ENCODE measurements at places on chromosomes 5 and 9.
A peak's percentile ranks its signal among the peaks of the same experiment; 100 is the strongest.

DNA sequence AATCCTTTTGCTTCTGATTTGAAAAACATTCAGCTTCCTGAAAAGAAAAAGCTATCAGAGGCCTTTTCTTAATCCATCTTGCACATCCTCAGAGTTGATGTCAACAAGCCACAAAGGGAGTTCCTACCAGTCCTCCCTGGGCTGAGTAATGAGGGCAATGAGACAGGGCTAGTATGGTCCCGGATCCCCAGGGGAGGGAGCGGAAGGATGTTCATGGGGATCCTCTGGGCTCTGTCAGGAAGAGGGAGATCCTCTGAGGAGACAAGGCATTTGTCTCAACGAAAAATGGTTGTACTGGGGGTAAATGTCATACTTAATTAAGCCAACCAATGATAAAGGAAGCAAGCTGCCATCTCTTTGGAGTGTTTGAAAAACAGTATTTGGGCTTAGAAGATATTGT is 195.3 kb downstream of the DTWD2 start:
- DNase-seq, result no peak

DNA sequence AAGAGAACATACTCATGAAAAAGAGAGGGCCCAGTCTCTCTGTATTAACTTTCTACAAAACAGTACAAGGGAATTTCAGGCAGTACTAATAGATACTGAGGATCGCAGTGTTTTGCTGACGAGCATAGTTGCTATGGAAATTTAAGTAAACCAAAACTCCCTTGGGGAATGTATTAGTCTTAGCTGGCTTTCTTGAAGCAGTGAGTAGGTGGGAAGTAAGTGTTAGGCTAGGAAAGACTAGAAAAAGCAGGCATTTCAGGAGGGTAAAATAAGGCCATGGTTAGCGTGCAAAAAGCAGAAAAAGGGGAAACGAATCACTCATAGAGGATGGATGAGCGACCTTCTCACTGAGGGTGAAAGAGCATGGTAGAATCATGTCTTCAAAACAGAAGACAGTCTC is 84.3 kb upstream of the ACTBL2 start:
- no peak for DNase-seq

DNA sequence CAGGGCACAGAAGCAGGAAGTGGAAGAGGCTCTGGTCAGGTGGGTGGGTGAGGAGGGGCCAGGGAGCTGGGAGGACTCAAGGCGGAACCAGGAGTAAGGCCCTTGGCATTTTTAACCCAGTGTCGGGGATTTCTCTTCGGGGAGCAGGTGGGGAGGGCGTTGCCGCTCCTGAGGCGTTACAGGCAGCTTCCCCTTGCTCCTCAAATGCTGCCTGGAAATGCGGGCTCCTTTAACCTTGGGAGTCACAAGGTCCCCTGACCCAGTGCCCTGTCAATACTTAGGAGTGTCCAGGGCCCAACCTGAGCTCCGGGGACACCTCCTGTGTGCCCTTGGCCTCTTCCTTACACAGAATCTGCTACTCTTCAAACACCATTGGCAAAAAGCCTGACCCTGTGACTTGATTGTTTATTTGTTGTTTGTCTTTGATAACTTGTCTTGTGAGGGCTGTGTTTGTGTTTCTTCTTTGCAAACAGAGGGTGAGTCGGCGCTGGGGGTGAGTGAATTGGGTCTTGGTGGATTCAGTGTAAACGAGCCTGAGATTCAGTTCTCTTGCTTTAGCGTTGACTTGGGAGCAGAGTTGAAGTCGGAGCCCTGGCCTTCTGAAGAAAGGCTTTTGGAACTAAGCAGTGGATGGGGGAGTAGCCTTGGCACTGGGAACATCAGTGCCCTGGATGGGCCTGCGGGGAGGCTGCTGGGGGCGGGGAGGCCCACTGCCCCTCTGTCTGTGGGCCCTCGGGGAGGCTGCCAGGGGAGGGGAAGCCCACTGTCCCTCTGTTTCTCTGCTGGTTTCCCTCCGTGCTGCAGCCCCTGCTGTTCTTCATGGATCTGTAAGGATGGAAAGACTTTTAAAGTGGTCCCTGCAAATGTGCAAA is 300.7 kb upstream of the IRX4 start:
- DNase-seq, result no peak

DNA sequence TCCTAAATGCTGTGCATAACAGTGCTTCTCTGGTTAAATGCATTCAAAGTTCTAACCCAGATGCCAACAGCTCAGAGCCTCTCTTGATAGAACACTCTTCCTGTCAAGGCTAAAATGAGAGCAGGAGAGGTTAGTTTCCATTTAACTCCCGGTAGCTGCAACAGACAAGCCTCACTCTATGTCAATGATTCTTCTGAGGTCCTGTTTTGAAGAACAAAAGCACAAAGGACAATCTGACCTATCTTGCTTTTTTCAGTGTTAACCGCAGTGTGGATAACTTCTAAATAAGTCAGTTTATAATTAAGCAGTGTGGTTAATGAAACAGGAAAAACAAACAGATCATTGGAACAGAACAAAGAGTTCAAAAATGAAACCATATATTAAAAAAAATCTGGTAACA is 80.7 kb downstream of the ANKRD55 start:
- no peak for DNase-seq

- peak; percentile 55 for DNase-seq
These were observed 542.5 kb downstream of the TLE1 start for GRCh38 chr9:81146684-81147337.

DNA sequence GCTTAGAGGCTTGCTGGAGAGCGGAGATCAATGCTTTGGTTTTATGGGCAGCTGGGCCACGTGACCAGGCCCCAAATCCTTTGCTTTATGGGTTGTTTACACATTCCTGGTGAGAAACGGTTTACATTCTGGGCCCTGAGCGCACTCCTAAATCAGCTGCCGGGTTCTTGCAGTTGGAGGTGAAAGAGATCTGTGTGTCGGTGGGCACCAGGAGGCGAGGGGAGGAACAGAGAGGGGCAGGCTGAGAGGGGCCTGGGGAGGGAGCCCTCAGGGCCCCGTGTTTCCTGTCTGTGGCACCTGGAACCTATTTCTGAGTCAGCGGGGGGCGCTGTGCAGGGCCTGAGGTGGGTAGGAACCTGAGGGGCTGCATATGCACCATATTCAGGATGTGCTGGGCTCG is 63.5 kb upstream of the HAND1 start:
- DNase-seq, result no peak

GRCh38 chr5:61504143-61504770 is 172.2 kb downstream of the ZSWIM6 start:
- no peak for DNase-seq

DNA sequence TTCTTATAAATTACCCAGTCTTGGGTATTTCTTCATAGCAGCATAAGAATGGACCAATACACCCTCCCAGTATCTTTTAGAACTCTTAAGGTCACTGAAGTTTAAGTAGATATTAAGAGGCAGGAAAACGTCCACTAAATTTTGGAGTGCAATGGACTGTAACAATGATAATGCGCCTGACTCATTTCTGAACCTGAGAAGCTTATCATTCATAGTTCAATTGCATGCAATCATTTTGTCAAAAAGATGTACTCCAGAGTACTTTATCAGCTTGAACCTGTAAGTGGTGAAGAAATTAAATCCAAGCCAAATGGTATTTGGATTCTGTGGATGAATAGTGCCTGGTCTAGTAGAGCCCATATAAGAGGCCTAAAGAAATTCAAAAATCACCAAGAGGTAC is 196.5 kb upstream of the CDH9 start:
- DNase-seq, result peak; percentile 79

GRCh38 chr9:89677702-89678395 is 73.0 kb downstream of the GADD45G start:
- DNase-seq, result no peak

- DNase-seq, result no peak
These were observed 656.9 kb downstream of the MTRR start for GRCh38 chr5:8525819-8526218.

GRCh38 chr9:77215874-77216273 is 38.5 kb downstream of the VPS13A start:
- no peak for DNase-seq

- no peak for DNase-seq
These were observed 1147.7 kb upstream of the WWC1 start for GRCh38 chr5:167143716-167144115.

DNA sequence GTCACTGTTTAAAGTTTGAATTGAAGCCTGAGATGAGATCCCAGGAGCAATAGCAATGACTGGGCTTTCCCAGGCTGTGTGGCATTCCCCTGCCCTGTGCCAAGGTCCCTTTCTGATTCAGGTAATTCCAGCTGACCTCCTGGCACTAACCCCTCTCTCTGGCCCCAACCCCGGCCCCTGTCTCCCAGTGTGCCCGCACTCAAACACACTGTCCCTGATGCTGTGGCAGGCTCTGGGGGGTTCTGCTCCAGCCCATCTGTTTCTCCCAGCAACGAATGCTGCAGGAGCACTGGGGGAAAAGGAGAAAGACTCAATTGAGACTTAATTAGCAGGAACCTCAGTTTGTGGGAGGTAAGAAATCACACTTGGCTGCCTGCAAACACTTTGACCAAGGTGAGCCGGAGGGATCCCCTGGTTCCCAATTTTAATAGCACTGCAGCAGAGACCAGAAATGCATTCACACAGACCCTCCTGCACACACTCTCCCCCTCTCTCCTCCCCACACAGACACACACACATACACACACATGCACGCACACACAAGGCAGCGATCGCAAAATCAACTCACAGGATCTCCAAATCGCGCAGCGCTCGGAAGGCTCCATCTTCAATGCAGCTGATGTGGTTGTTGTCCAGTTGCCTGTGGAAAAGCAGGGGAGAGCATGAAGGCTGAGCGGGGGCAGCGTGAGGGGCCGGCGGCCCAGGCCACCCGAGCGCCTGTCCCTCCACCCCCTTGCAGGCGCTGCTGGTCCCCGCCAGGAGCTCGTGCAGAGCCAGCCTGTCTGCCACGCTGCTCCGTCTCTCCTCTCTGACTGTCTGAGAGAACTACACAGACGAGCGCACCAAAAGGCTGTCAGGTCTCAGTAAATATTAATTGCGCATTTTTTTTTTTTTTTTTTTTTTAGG is 265.1 kb upstream of the PANK3 start:
- no peak for DNase-seq

DNA sequence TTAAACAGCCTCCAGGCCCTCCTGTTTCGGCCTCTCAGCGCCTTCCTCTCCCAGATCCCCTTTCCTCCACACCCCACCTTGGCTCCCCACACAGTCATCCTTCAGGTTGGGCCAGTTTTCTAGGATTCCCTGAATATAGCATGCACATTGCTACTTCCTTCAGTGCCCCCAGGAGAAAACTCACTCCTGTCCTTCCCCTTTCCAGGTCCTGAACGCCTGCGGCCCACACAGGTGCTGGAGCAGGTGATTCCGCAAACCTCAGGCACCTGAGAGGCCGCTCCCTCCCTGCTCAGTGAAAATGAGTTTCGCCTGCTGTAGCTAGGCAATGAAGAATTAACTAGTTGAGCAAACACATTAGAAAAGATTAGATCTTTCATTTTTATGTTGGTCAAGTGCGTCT is 185.0 kb downstream of the MED10 start:
- no peak for DNase-seq

DNA sequence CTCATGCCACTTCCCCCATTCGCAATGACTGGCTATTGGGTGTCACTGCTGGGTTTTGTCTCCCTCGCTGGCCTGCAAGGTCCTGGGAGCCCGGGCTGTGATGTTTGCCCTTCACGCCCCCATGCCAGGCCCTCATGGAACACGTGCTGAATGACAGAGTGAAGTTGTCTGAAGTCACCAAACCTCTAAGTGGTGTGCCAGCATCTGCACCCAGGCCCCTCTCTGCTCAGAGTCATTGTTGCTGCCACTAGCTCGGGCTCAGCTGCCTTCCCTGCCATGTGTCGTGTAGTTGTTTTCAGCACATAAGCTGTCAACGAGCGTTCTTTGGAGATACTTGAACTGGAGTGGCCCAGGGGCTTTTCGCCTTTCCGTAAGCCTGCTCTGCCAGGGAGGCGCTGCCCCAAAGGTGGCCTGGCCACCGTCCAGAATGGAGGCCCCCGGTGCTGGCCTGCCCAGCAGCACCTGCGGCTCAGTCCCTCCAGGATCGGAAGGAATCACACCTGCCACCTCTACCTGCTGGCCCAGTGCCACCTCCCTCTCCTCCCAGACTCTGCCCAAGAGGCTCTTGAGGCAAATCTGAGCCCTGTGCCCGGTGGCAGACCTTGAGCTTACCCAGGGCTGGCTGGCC is 250.1 kb downstream of the PBX3 start:
- no peak for DNase-seq

- DNase-seq, result no peak
These were observed 2.8 kb downstream of the NIPSNAP3A start for GRCh38 chr9:104750185-104750767.

DNA sequence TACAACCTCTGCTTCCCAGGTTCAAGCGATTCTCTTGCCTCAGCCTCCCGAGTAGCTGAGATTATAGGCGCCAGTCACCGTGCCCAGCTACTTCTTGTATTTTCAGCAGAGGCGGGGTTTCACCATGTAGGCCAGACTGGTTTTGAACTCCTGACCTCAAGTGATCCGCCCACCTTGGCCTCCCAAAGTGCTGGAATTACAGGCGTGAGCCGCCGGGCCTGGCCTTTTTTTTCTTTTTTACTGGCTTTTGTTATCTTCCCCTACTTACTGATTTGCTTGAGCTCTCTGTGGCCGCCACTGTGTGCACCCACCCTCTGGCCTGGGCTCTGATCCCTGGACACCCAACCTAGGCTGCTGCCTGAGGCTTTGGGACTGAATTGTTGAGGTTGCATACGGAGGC is 60.3 kb downstream of the ANKRD33B start:
- DNase-seq, result no peak

- DNase-seq, result no peak
These were observed 47.1 kb downstream of the COL27A1 start for GRCh38 chr9:114202396-114202795.

DNA sequence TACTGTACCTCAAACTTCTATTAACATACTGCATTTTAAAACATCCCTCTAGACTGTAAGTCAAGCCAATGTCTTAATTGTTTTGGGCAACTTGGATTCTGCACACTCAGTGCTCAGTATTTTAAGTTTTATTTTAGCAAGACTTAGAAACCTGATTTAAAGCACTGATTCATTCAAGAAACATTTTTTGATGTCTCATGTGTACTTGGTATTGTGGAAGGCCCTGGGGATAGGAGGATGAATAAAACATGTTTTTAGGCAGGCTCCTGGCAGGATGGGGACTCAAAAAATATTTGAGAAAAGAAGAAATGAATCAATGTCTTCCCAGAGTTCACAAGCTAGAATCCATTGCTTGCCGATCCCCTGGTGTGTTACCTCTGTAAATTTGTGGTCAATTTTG is 334.0 kb upstream of the PUM3 start:
- DNase-seq, result no peak

DNA sequence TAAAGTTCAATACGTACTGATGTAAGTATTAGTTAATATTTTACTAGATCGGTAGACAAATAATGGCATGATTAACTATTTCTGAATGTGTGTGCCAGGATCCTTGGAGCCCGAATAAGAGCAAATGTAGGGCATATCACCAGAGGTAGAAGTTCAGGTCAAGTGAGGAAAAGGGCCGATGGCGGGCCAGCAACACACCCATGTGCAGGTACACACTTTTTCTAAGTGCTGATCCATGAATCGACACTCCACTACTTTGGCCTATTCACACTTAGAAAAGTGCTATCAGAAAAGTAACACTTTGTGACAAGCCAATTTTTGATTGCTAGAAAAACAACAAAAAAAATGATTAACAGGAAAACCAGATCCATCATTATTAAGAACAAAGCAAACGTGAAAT is 150.3 kb downstream of the AUH start:
- DNase-seq, result no peak
